ENCODE measurements at places on chromosomes 2 and 18.

- no peak for DNase-seq
Observed at GRCh38 chr2:96844405-96844808, 586 bp upstream of the ANKRD23 start.

DNA sequence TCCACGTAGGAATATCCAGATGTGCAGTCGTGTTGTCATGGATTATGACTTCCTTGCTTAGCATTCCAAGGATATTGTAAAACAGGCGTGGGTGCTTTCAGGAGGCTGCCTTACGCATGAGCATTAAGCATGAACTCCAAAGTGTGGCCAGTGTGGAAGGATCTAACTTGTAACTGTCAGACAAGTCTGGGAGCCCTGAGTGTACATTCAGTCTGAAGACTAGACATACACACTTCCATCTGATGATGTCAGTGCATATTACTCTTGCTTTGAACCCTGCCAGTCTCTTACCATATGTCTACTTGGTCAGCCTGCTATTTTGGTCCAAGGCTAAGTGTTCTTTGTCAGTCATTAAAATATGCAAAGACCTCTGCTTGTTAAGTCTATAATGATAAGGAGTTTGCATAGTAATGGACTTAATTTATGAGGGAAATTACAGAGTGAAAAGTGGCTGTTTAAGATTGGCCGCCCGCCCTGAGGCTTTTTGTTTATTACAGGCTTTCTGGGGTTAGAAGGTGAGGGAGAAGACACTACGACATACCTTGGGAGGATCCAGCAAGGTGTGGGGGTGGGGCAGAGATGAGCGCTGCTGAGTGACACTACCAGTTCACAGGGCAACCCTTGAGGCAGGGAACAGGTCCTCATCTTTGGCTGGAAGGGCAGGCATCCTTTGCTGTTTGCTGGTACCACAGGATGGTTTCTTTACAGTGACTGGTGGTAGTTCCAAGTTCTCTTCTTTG, 48.3 kb downstream of the CABLES1 start:
- DNase-seq, result no peak

DNA sequence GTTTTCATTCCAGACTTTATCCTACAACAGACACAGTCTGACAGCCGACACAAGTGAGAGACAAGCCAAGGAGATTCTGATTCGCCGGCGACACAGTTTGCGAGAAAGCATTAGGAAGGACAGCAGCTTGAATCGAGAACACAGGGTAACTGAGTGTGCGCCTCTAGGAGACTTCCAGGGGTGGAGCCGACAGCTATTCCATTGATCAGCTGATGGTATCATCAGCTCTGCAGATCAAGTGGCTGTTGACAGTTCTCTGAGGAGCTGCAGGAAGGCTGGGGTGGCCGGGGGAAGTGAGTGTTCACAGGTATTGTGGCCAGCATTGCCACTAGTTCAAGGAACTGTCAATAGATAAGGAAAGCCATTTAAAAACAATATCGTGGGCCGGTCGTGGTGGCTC, 57.3 kb upstream of the TMEM182 start:
- no peak for DNase-seq

- DNase-seq, result no peak
Observed at GRCh38 chr2:233993461-233993860, 57.0 kb upstream of the SPP2 start.

DNA sequence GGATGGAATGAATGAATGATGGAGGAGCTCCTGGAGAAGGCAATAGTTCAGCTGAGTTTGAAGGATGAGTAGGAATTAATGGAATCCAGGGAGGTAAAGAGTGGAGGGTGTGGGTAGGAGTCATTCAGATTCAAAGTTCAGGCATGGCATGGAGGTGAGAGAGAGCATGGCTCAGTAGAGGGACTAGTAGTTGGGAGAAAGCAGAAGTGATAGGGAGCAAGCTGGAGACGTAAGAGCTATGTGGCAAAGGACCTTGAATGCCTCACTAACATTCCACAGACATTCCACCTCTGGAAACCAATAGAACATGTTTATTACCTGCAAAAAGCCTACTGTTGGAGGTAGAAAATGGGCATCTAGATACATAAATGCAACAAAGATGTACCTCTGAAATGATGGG, 170.1 kb downstream of the HAUS1 start:
- no peak for DNase-seq

DNA sequence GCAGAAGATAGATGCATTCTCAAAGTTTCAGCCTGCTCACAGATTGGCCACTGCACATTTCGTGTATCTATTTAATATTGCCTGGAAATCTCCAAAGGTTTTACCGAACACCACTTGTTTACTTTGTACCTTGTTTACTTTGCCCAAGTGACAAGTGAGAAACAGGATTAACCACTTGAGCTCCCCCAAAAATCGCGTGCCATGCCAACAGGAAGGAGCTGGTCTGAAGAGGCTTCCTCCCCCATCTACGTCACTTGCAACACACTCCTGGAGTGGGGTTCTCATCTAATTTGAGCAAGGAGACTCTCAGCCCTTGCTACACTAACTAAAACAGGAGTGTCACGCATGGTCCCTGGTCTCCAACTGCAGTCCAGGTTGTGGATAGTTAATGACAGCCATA, 212.5 kb upstream of the TMEM200C start:
- no peak for DNase-seq

DNA sequence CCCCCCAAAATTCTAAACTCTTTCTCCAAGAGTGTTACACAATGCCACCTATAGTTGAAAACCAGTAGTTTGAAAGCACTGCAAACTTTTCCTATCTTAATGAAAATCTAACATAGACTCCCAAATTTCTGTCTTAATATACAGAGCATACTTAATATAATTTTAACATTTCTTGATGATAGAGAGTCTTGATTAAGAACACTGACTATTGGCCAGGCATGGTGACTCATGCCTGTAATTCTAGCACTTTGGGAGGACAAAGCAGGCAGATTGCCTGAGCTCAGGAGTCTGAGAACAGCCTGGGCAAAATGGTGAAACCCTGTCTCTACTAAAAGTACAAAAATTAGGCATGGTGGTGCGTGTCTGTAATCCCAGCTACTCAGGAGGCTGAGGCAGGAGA, 34.2 kb downstream of the ASXL2 start:
- DNase-seq, result no peak

GRCh38 chr2:159758686-159759085, 39.3 kb downstream of the CD302 start:
- DNase-seq, result no peak

DNA sequence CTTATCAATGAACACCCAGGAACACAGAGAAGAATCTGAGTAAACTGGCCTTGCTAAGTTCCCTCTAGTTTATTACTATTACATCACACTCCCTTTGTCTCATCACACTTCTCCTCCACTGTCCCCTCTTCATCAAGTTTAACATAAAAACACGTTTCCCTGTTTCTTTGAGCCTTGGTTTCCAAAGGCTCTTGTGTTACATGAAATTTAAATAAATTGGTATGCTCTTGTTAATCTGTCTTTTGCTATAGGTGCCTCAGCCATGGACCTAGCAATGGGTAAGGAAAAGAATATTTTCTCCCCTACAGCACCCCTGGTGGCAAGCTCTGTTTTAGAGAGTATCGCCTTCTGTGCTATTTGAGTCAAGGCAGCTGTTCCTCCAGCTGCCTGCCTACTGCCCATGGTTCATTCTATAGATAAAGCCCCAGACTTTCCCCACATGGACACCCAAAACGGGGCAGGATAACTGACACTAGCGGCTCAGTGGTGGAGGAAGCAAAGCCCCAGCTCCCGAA, 31.8 kb downstream of the TGIF1 start:
- DNase-seq, result peak; percentile 29

GRCh38 chr18:24090876-24091275, 48.0 kb upstream of the CABYR start:
- DNase-seq, result no peak

GRCh38 chr18:904218-905090, at the start of gene ADCYAP1:
Gene ADCYAP1, plus strand, starts transcription at chr18:904871. Its CDS starts 516 bp downstream, at chr18:905387.
- no peak for DNase-seq

DNA sequence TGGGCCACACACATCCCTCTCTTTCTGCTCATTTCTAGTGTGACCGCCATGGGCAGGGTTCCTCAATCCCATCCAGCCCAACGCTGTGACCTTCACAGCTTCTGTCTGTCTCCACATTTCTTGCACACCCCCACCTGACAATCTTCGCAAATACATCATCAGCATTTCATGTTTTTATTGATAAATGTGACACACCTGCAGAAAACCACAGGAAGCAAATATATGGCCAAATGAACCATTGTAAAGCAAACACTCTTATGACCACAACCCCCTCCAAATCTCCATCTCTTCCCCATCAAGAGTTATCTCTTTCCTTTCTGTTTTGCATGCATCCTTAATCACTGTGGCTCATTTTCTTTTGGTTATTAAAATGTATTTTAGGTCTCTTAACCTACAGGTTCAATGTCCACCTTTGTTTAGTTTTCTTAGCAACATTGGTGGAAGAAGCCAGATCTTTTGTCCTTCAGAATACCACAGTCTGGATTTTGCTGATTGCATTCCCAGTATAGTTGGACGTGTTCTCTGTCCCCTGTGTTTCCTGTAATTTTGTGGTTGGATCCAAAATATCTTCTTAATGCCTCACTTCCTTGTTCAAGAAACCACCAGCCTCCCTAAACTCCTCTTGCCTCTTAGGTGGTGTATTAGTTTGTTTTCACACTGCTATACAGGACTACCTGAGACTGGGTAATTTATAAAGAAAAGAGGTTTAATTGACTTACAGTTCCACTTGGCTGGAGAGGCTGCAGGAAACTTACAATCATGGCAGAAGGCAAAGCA, 9.8 kb upstream of the NCK2 start:
- no peak for DNase-seq

DNA sequence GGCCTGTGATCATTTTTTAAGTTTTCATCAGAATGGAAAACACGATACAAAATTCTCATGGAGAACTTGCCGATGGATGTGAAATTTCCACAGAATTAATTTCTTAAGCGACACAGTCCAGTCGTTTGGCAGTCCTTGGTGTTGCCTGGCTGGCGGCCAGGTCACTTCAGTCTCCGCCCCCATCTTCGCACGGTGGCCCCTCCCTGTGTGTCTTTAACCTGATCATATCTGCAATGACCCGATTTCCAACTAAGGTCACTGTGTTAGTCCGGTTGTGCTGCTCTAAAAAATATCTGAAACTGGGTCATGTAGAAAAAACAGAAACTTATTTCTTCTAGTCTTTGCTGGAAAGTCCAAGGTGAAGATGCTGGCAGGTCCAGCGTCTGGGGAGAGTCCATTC, 44.5 kb upstream of the COPS8 start:
- no peak for DNase-seq

- peak; percentile 33 for DNase-seq
Observed at GRCh38 chr2:181656450-181657291, at the start of gene CERKL. Gene CERKL, minus strand, starts transcription at chr2:181657105. Its CDS starts 99 bp downstream, at chr2:181657006.

GRCh38 chr2:149489452-149489851, 98.1 kb downstream of the MMADHC start:
- DNase-seq, result no peak

GRCh38 chr2:238985931-238986446, 138.1 kb downstream of the TWIST2 start:
- peak; percentile 25 for DNase-seq

DNA sequence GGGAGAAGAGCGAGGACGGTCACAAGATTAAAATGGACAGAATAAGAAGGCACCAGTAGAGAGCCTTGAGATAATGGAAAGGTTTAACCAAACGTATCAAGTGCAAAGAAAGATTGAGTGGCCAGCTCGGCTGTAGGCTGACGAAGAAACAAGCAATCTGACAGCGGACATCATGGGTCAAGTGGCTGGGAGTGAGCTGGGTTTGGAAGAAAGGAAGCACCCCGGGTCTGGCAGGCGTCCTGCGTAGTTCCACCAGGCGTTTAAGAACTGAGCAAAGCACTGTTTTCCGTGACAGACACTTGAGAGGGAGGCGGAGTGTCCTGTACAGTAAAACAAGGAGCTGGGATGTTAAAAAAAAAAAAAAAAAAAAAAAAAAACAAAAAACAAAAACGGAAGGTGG, 27.1 kb downstream of the DAPL1 start:
- no peak for DNase-seq

DNA sequence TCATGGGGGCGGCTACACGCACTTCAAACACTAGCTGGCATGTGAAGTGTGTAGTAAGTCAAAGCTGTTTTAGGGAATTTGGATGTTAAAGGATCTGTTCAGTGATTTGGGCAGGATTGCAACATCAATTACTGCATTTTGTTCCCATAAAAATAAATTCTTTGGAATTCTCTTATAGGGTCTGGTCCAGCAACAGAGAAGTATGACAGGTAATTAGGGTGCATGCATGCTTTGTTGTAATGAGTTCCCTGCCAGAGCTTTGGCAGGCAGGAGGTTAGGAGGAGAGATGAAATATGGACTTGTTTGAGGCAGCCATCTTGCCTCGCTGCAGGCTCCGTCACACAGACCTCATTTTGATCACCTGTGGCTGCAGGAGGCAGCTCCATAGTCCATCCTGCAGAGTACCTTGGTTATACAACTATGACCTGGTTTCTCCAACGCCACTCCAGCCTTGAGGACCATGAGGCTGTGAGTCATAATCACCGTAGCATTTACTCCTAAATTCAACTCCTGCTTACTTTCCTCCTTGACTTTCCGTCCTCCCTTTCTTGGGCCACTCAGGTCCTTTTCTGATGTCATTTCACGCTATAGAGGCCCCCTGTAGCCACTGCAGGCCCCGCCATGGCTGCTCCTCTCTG, 26.5 kb upstream of the EML4 start:
- DNase-seq, result no peak

GRCh38 chr2:479031-479430, 191.1 kb upstream of the ALKAL2 start:
- DNase-seq, result no peak

DNA sequence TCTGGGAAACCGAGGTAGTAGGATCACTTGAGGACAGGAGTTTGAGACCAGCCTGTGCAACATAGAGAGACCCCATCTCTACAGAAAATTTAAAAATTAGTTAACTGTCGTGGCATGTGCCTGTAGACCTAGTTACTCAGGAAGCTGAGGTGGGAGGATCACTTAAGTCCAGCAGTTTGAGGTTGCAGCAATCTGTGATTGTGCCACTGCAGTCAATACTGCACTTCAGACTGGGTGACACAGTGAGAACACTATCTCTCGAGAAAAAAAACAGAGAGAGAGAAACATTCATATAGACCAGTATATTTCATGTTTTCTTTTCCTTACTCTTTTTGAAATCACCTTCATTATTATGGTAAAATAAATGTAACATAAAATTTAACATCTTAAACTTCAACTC, 290.7 kb upstream of the CYP26B1 start:
- DNase-seq, result no peak

GRCh38 chr2:150125708-150126107, 361.8 kb downstream of the RND3 start:
- no peak for DNase-seq
